NCI-H1092 treated with DMSO at 0.1 percent for 48 hours (cell line): ENCODE measurements at places on chromosomes 4 and X.
A peak's percentile ranks its signal among the peaks of the same experiment; 100 is the strongest.

DNA sequence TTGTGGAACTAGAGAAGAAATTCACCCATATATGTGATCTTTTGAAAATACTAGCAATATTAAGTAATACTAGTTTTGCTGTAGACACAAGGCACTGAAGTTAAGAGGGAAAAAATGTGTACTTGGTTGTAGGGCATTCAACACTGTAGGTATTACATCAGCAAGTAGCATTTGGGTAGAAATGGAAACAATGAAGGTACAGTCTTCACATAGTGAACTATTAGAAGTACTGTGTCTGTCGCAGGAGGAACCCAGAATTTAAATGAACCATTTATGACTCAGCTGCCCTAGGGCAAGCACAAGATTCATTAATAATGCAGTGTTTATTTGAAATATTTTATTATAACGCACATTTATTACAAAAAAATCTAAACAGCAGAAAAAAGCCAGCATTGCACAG is 572.7 kb upstream of the TENM3 start:
- no peak for DNase-seq

DNA sequence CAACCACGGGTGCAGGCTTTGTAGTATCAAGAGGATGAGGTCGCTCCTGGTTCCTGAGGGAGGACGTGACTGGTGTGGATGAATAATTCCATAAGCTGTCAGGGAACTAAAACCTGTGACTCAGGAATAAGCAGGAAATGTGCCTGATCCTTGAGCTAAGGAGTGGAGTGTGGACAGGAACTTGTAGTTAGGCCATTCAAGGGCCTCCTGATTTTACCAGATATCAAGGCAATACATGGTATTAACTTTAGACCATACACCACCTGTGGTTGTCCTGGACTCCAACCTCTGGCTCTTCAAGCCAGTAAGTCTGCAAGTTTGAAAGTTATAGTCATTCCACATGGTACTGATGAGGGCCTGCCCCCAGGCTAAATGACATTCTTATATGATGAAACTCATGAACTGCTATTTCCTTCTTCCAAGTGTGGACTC is 12.1 kb upstream of the ING2 start:
- DNase-seq = no peak

DNA sequence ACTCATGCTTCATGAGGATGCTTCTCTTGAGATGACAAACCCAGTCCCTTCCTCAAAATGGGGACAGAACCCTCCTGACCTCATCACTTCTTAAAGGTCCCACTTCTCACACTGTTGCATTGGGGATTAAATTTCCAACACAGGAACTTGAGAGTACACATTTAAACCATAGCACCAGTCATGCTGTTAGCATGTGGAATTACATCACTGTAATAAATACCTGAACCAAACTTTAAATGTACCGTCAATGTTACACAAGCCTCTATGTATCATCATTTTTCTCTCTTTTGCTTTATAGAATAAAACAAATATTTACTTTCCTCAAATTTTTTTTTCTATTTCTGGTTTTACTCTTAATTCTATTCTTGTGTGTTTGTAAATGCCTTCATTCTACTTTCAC is 448.2 kb downstream of the CCSER1 start:
- DNase-seq = no peak

DNA sequence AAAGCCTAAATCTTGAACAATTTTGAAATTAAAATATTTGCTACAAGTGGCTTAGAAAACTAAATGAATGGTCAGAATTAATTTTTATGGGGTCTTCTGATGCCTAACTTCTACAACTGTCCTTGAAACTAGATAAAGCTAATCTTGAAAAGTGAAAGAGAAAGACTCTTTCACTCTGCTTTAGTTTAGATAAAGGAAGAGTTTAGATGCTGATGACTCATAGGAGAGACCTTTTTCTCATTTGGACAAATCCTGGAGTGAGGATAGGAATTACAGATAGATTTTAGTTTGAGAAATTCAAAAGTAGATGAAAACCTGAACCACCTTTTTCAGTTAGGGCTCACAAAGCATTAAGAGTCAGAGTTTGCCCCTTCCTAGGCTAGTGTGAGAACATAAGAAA is 342.3 kb upstream of the GRID2 start:
- no peak for DNase-seq

GRCh38 chr4:152956650-152957436 is 20.7 kb downstream of the FHDC1 start:
- DNase-seq = no peak

DNA sequence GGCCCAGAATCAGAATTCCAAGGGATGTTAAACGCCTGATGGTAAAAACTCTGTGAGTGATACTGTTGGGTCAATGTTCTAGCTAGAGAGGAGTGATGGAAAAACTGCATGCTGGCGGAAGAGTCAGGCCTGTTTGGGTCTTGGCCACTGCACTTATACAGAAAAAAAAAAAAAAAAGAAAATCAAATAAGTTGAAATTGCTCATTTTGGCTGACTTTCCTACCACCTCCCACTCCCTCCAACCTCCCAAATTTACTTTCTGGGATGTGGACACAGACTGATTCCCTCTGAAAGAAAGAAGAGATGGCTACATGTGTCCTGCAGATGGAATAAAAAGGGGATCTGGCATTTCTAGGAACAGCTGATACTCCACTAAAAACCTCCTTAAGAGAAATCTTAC is 234.1 kb upstream of the GIMD1 start:
- DNase-seq = no peak

- DNase-seq = peak; percentile 36
These were observed 618 bp downstream of the RBBP7 start for GRCh38 chrX:16869393-16870094.

DNA sequence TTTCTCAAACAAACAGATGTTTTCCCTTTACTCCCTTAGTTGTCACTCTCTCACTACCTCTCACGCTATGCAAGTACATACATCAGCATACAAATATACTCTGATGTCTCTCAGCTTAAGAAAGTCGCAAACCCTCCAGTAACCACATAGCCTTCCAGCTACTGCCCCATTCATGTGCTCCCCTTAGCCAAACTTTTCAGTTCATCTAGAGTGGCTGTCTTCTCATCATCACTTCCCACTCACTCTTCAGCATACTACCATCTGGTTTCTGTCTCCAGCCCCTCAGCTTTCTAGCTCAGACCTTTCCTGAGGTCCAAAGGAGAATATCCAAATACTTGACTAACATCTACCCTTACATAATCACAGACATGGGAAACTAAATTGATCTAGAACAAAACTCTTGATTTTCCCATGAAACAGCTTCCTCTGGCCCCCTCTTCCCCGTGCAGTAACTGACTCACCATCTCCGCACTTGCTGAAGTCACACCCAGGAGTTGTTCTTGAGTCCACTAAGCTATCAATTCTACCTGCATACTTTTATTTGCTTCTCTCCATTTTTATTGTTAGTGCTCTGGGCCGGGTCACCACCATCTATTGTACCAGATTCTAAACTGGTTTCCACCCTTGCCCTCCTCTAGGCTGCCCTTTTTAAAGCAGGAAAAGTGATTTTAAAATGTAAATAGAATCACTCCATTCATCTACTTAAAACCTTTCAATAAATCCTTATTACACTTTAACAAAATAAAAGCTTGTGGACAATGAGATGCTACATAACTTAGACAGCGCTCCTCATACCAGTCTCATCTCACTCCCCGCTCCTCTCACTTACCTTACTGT is 57.2 kb downstream of the CASP6 start:
- DNase-seq = no peak

GRCh38 chr4:156800463-156800862 is 171.1 kb downstream of the PDGFC start:
- no peak for DNase-seq

GRCh38 chrX:100435726-100436125 is 25.7 kb upstream of the PCDH19 start:
- no peak for DNase-seq

DNA sequence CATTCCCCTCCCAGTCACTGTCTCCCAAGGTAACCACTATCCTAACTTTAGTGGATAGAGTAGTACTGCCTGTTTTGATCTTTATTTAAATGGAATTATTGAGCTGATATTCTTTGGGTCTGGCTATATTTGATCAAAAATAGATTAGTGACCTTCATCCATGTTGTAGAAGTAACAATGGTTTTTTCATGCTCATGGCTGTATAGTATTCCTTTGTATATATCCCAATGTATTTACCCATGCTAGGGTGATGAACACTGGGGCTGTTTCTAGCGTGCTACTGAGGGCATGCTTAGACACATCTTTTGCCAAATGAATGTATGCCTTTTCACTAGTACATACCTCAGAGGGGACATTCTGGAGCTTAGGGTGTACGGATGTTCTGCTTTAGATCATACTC is 10.1 kb upstream of the MAGEA8 start:
- no peak for DNase-seq
